GM23338 (cell line): ENCODE measurements at places on chromosomes 2 and 18.

DNA sequence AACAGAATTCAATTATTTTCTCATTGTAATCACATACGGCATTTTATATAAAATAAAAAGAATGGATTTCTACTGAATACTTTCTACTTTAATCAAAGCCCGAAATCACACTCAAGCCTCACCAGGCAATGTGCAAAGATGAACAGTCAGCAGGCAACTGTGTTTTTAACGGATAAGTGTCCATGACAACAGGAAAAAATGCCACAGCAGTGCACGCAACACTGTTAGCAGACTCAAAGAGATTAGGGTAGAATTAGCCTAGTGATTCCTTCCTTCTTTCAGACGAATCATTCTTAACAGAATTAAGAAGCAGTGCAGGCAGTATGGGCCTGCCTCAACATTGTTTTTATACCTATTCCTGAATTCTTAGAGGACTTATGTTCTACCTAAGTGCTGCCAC is 135.6 kb downstream of the CDH2 start:
- no peak for DNase-seq

DNA sequence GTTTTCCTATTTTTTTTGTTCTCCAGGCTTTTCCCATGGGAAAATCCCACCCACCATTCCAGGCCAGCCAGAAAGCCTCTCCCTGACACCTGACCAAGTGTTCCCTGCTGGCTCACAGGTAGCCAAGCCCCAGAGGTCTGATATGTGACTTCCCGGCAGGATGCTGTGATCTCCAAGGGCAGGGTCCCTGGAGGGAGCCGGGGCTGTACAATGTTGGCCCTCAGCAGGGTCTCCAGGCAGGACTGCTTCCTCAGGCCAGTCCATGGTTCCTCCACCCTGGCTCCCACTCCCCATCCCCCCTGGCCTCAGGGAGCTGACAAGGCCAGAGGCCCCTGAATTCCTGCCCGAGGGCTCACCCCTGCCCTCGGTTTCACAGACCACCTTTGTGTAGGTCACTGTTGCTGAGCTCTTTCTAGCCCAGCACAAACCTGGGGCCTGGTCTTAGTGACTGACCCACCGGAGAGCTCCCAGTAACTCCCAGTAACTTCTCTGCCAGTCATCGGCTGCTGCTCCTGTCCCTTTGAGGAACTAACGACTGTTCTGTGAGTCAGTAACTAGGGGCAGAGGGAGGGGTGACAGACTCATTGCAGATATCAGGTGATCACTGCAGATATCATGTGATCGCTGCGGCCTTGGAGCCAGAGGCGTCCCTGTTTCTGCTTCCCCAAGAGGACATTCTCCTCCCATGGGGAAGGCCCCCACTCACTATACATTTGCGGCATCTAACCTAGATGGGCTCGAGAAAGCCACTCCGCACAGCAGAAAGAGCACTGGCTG is 38.7 kb downstream of the SDC1 start:
- no peak for DNase-seq

DNA sequence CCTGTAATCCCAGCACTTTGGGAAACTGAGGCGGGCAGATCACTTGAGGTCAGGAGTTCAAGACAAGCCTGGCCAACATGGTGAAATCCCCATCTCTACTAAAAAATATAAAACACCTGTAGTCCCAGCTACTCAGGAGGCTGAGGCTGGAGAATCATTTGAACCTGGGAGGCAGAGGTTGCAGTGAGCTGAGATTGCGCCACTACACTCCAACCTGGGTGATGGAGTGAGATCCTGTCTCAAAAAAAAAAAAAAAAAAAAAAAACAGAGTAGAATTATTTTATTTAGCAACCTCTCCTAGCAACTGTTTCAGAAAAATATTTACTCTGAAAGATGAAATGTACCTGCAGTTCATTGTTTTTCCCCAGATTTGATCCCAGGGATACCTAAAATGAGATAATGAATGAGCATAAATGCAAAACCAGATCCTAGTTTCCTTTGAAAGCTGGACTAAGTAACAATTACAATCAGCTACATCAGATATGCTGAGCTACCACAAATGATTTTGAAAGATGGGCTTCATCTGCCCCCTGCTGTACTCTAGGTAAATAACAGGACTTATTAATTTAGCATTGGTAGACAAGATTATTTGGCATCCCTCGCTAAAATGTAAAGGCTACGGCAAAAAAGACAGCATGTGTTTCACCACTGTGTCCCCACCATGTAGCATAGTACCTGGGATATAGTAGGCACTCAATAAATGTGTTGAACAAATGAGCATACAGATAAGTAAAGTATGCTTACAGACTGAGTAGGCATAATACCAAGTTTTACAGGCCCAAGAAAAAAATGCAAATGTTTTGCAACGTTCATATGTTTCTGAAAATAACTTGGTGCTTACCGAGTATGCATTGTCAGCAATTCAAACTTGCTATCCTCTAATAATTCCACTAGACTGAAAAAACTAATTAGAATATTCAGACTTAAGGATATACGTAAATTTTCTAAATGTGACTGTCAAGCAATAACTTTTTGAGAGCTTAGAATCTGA is 102.5 kb downstream of the ATL2 start:
- peak; percentile 78 for DNase-seq

DNA sequence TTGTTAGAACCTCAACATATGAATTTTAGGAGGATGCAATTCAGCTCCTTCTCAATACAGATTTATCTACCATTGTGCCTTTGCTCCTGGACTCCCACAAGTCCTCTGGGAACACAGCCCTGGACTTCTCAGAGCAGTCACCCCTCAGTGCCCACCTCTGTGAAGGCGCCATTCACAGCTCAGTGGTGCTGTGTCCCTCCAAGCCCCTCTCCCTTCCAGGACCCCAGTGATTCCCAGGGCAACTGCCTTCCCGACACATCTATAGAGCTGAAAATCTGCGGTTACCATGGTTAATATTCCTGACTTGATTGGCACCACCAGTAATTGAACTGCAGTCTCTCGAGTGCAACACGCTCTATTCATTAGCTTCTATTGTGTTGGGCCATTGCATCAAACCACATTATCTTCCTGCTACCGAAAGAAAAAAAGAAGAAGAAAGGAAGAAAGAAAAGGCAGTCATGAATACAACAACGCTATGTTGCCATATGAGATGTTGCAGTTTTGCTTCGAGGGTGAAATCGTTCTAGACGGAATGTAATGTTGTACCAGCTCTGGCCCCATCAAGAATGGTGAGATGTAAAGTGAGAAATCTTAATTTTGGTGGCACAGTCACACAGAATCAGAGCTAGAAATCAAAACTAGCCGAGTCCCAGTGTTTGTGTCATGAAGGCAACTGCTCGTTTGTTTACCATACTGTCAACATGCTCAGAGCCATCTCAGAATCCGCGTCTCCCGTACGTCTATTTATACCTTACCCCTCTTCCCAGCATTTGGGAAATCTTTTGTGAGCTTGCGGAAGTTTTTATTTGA is 524.0 kb upstream of the ID2 start:
- no peak for DNase-seq

GRCh38 chr2:11239666-11240462 is 84.6 kb downstream of the SLC66A3 start:
- no peak for DNase-seq

DNA sequence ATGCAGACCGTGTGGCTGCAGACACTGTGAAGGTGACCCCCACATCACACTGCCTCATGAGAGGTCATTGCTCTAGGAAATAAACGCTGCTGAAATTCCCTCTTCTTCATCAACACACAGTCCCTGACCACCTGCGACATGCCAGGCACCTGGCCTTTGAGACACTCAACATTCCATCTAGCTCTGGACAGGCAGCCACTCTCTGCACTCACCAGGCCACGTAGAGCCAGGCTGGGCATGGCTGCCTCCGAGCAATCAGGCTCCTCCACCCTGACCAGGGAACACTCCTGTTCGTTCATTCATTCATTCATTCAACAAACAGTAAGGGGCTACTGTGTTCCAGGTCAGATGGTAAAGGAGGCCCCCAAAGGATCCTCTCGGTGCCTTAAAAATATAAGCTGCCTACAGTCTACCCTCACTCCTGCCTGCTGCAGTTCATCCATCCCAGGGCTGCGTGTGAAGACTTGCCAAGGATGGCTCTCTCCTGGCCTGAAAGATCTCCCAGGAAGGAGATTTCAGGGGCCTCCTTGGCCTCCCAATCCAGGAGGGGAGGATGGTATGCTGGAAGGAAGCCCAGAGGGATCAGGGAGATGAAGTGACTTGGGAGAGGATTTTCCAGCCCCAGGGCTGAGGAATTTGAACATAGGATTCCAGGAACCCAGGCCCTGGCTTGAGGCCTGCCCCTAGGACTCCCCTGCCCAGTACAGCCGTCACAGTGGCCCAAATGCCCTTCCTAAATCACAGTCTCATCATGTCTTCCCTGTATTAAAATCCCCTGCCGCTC is 66.7 kb downstream of the TNS1 start:
- peak; percentile 42 for DNase-seq
